NCI-H526 treated with DMSO at 0.1 percent for 48 hours (cell line): ENCODE measurements at places on chromosomes 13 and 19.

- DNase-seq = no peak
Measured at GRCh38 chr19:1461862-1462261, 11.9 kb downstream of the APC2 start.

- DNase-seq = no peak
Measured at GRCh38 chr13:94706101-94706842, 6.1 kb downstream of the SOX21 start.

GRCh38 chr13:76638181-76638580, 248.0 kb downstream of the KCTD12 start:
- no peak for DNase-seq

DNA sequence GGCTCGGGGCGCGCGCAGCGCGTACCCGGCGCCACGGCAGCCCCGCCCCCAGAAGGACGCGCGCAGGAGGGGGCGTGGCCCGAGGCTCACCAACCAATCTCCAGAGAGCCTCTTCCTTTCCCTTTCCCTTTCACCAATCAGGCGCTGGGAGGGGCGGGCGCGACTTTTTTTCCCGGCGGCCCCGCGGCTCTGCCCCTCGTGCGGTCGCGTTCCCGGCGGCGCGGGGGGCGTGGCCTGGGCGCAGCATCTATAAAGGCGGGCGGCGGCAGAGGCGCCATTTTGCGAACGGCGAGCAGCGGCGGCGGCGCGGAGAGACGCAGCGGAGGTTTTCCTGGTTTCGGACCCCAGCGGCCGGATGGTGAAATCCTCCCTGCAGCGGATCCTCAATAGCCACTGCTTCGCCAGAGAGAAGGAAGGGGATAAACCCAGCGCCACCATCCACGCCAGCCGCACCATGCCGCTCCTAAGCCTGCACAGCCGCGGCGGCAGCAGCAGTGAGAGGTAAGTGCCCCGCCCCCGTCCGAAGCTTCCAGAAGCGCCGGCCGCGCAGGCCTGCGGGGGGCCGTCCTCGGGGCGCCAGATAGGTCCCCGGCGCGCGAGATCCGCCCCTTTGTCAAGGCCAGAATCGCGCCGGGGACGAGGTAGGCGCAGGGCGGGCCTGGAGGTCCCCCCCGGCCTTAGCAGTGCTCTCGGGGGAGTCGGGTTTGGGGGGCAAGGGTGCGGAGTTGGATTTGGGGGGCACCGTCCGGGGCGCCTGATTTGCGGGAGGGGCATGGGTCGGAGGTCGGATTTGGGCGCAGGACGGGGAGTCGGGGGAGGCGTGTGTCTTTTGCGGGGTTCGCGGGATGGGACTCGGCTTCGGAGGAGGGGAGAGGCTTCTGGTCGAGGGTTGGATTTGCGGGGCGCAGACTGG, 12.5 kb downstream of the PEAK3 start:
- DNase-seq = peak; percentile 81

GRCh38 chr13:58865286-58865685, 1233.7 kb downstream of the PCDH17 start:
- no peak for DNase-seq
